Stimulated activated naive CD4-positive, alpha-beta T cell treated with Interleukin-2 at 50 U/mL for 16 hours (primary cell): ENCODE measurements at places on chromosomes 4 and X.

GRCh38 chr4:94416981-94417380, 34.8 kb upstream of the PDLIM5 start:
- DNase-seq, result no peak

- no peak for DNase-seq
These were observed 434.3 kb upstream of the RASGEF1B start for GRCh38 chr4:81905971-81906370.

DNA sequence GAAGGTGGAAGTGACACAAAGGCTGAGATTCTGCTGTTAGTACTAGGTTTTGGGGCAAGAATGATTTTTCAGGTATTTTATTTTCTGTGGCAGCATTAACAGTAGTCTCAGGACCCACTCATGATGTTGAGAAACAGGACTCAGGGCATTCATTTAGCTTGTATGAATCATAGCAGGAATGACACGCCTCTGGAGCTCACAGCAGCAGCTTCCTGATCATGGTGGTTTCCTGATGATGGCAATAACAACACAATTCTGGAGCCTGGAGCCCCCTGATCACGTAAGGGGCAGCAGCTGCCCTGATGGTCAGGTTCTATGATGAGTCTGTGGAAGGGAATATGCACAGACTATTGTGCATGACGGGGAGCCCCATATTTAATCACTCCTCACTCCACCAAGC, 47.0 kb downstream of the TASL start:
- no peak for DNase-seq

- no peak for DNase-seq
These were observed 5.8 kb upstream of the TMEM31 start for GRCh38 chrX:103704863-103705262.

DNA sequence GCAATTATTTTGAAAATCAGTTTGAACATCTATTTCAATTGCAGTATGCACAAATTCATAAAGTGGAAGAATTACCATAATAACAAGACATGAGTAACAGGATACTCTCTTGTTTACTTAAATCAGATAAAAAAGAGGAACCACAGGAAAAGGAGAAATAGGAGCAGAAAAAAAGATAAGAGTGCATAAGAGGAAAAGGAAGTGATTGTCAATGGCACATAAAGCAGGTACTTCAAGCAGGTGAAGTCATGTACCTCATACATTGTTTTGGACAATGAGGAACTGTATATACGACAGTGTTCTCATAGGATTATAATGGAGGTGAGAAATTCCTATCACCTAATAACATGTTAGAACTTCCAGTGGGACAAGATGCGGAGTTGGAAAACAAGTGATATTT, 334.5 kb upstream of the PCDH7 start:
- DNase-seq, result no peak

DNA sequence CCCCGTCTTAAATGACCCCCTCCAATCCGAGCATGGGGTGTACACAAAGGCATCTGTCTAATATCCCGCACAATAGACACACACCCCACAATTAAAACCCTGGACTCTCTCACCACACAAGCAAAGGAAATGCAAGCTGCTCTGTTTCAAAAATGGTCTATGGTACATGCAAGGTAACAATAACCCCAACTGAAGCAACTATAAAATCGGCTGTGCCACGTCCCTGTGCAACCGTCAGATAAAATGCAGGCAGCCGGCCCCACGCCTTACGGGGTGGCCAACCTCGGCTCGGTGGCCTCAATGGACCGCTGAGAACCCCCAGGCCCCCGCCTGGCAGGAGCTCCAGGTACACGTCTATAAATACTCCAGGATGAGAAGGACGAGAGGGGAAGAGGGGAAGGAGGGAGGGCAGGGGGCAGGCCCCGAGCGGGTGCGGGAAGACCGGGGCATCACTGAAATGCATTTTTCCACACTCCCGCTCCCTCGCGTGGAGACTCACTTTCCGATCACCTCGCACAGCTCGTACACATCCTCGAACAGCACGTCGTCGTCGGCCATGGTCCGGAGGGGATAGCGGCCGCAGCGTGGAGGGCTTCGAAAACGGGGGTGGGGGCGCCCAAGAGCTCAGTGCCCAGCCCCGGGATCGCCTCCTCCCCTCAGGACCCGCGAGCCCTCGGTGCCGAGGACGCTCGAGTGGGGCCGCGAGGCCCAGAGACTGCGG, 763 bp downstream of the CASK start:
- peak; percentile 15 for DNase-seq

DNA sequence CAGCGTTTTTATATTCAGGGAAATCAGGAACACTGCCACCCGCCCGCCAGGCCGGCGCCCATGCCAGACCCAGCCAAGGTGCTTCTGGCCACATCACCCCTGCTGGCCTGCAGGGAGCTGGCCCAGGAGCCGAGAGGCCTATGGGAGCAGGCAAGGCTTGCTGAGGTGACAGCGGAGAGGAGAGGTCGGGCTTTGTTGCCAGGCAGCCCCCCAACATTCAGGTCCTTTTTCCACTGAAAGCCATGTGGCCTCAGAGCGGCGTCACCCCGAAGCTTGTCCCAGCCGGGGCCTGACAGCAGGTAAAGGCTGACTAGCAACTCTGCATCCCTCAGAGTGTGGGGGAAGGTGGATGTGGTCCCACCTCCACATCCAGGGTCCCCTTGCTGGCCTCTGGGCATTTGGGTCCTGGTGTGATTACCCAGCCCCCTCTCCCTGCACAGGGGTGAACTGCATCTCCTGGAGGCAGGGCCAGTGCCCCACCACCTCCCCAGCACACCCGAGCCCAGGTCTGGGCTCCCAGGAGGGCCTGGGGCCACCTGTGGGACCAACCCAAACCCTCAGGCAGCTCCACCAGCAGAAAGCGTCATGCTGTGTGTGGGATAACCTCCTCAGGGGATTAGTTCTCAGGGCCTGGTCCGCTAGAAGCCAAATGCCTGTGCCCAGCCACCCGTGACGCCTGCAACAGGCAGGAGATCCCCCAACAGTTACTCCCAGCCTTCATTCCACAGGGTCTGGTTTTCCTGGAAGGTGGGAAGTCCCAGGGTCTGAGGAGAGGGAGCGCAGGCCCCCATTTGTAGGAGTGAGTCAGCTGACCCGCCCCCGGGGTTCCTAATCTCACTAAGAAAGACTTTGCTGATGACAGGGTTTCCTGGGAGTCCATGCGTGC, at the start of gene PDE6B:
Gene PDE6B, plus strand, starts transcription at position 869 of the 886 bp plus-strand sequence. CDS start 54 bp downstream, outside the sequence.
- no peak for DNase-seq

DNA sequence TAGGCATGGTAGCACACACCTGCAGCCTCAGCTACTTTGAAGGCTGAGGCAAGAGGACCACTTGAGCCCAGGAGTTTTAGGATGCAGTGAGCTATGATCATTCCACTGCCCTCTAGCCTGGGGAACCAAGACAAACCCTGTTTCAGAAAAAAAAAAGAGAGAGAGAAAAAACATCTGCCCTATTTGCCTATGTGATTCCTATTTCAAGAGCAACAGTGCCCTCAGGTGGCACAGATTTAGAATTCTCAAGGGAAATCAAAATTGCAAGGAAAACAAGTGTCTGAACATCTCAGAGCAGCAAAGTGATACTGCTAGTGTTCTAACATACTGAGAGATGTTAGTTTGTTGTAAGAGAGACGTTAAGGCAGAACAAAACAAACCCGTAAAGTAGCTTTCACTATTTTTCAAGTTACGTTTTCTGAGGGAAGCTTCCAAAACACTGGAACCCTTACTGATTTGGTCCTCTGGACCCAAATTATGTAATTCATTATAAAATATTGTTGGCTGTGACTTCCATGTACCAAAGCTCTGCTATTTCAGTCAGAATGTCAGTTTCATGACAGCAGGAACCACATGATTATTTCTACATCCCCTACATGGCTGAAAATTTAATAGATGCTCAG, 7.9 kb downstream of the BDH2 start:
- peak; percentile 13 for DNase-seq

DNA sequence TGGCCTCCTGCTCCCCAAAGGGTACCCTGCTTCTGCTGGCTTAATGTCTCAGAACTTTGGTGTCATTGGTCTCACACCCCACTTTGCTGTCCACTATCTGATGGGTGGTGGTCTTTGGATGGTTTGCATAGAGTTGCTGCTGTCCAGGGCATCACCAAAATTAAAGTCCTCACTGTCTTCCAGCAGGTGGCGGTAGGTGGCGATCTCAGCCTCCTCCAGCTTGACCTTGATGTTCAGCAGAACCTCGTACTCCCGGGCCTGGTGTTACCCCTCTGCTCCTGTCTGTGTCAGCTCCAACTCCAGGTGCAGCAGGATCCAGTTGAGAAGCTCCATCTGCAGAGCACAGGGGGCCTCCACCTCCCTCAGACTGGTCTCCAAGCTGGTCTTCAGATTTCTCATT, 1169.5 kb upstream of the PABPC4L start:
- DNase-seq, result no peak

DNA sequence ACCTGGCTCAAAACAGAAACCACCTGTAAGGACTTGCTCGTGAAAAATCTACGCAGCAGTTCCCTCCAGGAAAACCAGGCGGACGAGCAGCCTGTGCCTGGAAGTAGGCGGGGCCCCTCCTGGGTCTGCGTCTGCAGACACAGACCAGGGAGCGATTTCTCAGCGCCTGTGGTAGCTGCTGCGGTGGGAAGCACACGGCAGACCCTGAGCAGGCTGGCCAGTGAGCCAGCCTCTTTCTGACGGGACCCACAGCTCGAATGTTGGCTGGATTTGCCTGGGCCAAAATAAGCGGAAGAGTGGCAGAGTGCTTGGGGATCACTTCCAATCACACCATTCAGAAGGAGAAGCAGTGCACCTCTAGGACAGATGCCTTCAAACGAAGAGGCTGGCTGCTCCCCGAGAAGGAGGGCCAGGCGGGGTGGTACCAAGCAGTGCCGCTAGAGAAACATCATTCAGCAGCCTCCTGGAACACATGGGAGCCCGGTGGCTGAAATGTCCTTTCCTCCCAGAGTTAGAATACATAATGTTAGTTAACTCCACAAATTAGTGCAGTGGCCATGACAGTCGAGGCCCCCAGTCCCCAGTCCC, 85.9 kb downstream of the GATB start:
- no peak for DNase-seq

GRCh38 chrX:65451663-65452062, 82.9 kb downstream of the LAS1L start:
- DNase-seq, result no peak

DNA sequence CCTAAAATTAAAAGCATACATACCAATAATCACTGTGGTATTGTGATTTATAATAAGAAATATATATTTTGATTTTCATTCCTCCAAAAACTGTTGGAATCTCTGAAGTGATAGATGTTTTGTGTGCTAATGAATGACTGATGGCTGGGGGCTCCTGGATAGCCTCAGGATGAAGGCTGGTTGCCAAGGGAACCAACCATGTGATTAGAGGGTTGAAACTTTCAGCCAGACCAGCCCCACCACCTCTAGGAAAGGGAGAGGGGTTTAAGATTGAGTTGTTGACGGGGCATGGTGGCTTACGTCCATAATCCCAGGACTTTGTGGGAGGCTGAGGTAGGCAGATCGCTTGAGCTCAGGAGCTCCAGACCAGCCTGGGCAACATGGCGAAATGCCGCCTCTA, 34.0 kb downstream of the HS6ST2 start:
- DNase-seq, result no peak

- no peak for DNase-seq
These were observed 591.8 kb upstream of the CPEB2 start for GRCh38 chr4:14410516-14410915.

GRCh38 chr4:55670695-55671094, 34.6 kb upstream of the NMU start:
- no peak for DNase-seq

DNA sequence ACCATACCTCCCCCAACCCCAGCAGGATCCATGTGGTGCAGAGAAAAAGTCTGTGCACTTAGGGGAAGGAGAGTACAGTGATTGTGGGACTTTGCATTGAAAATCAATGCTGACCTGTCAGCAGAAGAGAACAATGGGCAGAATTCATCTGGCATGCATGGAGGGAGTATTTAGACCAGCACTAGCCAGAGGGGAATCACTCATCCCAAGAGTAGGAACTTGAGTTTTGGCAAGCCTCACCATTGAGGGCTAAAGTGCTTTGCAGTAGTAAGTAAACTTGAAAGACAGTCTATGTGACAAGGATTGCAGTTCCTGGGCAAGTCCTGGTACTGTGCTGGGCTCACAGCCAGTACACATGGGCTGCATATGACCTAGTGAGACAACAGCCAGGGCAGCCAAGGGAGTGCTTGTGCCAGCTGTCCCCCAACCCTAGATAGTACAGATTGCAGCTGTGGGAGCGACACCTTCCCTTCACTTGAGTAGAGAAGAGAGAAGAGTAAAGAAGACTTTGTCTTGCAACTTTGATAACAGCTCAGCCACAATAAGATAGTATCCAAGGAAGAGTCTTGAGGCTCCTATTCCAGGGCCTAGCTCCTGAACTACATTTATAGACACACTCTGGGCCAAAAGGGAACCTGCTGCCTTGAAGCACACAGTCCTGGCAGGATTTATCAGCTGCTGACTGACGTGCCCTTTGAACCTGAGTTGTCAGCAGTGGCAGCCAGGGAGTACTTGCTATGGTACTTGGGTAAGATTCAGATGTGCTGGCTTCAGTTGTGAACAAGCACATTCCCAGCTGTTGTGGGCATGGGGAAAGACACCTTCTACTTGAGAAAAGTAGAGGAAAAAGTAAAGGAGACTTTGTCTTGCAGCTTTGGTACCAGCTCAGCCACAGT, 48.7 kb downstream of the HDX start:
- no peak for DNase-seq

DNA sequence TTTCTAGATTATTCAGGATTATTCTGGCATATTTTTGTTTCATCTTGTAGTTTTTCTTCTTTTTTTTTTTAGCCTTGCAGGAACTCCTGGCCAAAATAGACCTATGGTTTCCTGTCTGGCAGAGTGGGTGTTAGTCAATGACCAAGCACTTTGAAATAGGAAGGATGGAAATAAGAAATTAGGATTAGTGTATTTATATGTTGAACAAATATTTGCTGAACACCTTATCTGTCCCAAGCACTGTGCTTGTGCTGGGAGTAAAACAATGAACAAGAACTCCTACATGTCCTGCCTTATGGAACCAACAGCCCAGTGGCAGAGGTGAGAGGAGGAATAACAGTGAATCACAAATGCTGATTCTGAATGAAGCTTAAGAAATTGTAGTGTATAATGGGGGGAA, 4.5 kb downstream of the MMRN1 start:
- DNase-seq, result no peak

- DNase-seq, result no peak
These were observed 1.7 kb downstream of the CLCN4 start for GRCh38 chrX:10158279-10159144.

DNA sequence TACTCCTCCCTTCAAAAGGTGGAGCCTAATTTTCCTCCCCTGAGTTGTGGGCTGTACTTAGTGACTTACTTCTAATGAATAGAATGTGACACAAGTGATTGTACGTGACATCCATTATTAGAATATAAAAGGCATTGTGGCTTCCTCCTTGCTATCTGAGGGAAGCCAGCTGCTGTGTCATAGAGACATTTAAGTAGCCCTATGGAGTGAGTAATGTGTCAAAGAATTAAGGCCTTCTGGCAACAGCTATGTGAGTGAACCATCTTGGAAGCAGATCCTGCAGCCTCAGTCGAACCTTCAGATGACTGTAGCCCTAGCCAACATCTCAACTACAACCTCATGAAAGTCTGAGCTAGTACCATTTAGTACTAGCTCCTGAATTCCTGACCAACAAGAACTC, 76.1 kb downstream of the BCOR start:
- DNase-seq, result no peak
